ENCODE measurements at places on chromosomes 1 and 21. TPM values are rescaled to one million over a fixed set of nuclear protein-coding genes. Genes with fewer than 3 reads are reported as not detected.

The OR2M3 gene
- not detected for total RNA-seq

The CELF3 gene
- total RNA-seq = not detected

The A3GALT2 gene
- total RNA-seq = 1.1 TPM

The BTBD8 gene
- total RNA-seq = 1.6 TPM

The DRAXIN gene
- not detected for total RNA-seq

The PDC gene
- not detected for total RNA-seq

The MXRA8 gene
- total RNA-seq = 0.77 TPM

The CASQ2 gene
- not detected for total RNA-seq

The OR2T2 gene
- total RNA-seq = not detected

The KCNK2 gene
- 0.50 TPM for total RNA-seq
